ENCODE measurements at places on chromosomes 5 and 9.

DNA sequence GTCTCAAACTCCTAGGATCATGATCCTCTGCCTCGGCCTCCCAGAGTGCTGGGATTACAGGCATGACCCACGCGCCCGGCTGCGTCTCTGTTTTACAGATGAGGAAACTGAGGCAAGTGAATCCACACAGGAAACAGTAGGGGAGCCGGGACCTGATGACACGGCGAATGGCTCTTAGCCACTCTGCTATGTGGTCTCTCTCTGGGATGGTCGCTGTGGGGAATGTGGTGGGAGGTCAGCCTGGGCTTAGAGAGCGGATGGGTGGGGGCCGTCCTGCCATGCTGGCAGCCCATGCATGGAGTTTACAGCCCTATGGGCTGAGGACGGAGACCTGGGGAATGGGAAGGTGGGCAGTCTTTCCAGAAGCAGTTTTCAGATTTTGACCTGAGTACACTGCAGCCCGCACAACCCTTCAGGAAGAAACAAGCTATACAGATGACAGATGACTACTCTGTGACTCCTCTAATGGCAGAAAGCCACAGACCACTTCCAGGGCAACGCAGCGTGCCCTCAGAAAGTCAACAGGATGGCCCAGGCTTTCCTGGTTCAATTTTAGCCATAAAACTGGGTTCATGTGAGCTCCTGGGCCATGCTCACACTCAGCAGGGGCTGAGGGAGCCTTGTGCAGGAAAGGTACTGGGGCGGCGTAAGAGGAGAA is 136.1 kb upstream of the RAPGEF1 start:
- H3K36me3 ChIP-seq = no peaks in the 10 kb centered on the region
- H3K4me3 ChIP-seq = no peak overlapping the region
- no peaks in the 10 kb centered on the region for H3K27me3 ChIP-seq
- DNase-seq = peak; percentile 34
- no peaks in the 10 kb centered on the region for H3K4me1 ChIP-seq
- H3K27ac ChIP-seq = no peak overlapping the region

GRCh38 chr5:151699071-151699901 is 12.6 kb upstream of the SPARC start:
- H3K4me3 ChIP-seq = no peak overlapping the region
- H3K27ac ChIP-seq = peak overlapping the region; percentile 82
- peaks cover 5% of the 10 kb centered on the region for H3K4me1 ChIP-seq
- no peaks in the 10 kb centered on the region for H3K36me3 ChIP-seq
- no peak for DNase-seq

- no peaks in the 10 kb centered on the region for H3K27me3 ChIP-seq
- no peaks in the 10 kb centered on the region for H3K36me3 ChIP-seq
- peaks cover 8% of the 10 kb centered on the region for H3K4me1 ChIP-seq
- H3K27ac ChIP-seq = no peak overlapping the region
- H3K4me3 ChIP-seq = no peak overlapping the region
- DNase-seq = no peak
These were observed 225.7 kb upstream of the DMRT1 start for GRCh38 chr9:615756-616155.

GRCh38 chr5:94285984-94286383 is 332.4 kb downstream of the KIAA0825 start:
- no peak overlapping the region for H3K4me3 ChIP-seq
- H3K27ac ChIP-seq = no peak overlapping the region
- no peaks in the 10 kb centered on the region for H3K36me3 ChIP-seq

DNA sequence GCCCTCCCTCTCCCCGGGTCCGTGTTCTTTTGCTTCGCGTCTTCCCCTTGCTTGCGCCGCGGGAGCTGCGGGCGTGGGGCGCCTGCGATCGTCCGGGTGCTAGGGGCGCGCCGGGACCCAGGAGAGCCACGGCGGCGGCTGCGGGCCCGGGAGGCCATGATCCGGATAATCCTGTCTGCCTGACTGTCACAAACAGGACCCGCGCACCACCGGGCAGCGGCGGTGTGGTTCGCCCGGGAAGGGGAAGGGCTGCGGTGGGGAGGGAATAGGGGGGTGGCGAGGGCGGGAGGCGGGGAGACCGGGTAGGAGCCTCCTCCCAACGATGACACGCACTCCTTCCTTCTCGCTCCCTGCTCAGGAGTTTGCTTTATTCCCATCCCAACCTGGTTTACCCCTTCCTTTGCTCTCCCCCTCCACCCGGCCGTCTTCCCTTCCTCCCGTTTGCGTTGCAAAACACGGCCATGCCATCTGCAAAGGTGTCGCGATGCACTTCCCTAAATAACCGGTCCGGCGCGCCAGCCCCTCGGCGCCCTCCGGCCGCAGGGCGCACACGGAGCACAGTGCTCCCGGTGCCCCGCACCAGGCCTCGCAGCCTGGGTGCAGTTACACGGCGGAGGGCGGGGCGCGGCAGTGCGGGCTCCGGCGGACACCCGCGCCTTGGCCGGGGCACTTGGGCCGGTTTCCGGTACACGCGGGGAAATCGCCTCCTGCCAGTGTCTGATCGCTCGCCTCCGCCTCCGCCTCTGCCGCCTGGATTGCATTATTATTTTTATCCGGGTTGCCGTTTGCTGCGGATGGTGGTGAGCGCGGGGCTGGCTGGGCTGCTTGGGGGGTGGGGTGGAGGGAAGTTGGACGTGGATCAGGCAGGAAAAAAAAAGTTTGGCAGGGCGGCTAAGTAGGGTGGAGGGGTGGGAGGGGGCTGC is 1.5 kb downstream of the SMARCA2 start:
- H3K4me3 ChIP-seq = peak overlapping the region; percentile 78
- peaks cover 36% of the 10 kb centered on the region for H3K4me1 ChIP-seq
- no peaks in the 10 kb centered on the region for H3K36me3 ChIP-seq
- no peaks in the 10 kb centered on the region for H3K27me3 ChIP-seq

GRCh38 chr5:23482642-23483041 is 24.8 kb upstream of the PRDM9 start:
- H3K27me3 ChIP-seq = no peaks in the 10 kb centered on the region
- H3K4me3 ChIP-seq = no peak overlapping the region
- H3K36me3 ChIP-seq = no peaks in the 10 kb centered on the region
- H3K4me1 ChIP-seq = no peaks in the 10 kb centered on the region

- H3K4me1 ChIP-seq = no peaks in the 10 kb centered on the region
- H3K36me3 ChIP-seq = no peaks in the 10 kb centered on the region
- no peak overlapping the region for H3K4me3 ChIP-seq
- no peak for DNase-seq
These were observed 923.8 kb upstream of the CDH9 start for GRCh38 chr5:27962198-27962597.

GRCh38 chr5:96945144-96945897 is 9.4 kb downstream of the LNPEP start:
- H3K36me3 ChIP-seq = no peaks in the 10 kb centered on the region
- no peak overlapping the region for H3K27ac ChIP-seq
- no peak overlapping the region for H3K4me3 ChIP-seq

GRCh38 chr5:167472566-167473108 is 818.8 kb upstream of the WWC1 start:
- H3K27me3 ChIP-seq = no peaks in the 10 kb centered on the region
- no peaks in the 10 kb centered on the region for H3K36me3 ChIP-seq
- DNase-seq = no peak
- no peaks in the 10 kb centered on the region for H3K4me1 ChIP-seq

DNA sequence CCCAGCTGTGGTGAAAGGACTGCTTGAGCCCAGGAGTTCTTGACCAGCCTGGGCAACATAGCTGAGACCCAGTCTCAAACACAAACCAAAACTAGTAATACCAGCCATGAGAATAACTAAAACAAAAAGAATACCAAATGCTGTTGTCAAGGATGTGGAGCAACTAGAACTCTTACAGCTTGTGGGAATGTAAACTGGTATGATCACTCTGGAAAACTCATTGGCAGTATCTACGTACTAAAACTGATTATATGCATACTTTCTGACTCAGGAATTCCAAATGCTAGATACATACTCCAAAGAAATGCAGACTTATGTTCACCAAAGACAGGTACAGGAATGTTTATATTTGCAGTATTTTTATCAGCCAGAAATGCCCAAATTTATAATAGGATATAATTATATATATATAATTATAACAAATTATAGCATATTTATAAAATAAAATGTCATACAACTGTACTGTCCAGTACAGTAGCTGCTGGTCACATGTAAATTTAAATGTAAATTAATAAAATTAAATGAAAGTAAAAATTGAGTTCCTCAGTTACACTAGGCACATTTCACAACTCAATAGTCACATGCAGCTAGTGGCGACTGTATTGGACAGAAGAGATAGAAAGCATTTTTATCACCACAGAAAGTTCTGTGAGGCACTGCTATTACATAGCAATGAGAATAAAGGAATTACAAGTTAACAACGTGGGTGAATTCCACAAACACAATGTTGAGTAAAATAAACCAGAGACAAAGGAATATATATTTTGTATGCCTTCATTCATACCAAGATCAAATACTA is 118.5 kb downstream of the GNAQ start:
- peaks cover 22% of the 10 kb centered on the region for H3K4me1 ChIP-seq
- no peak for DNase-seq
- no peaks in the 10 kb centered on the region for H3K27me3 ChIP-seq
- H3K27ac ChIP-seq = no peak overlapping the region
- no peak overlapping the region for H3K4me3 ChIP-seq

DNA sequence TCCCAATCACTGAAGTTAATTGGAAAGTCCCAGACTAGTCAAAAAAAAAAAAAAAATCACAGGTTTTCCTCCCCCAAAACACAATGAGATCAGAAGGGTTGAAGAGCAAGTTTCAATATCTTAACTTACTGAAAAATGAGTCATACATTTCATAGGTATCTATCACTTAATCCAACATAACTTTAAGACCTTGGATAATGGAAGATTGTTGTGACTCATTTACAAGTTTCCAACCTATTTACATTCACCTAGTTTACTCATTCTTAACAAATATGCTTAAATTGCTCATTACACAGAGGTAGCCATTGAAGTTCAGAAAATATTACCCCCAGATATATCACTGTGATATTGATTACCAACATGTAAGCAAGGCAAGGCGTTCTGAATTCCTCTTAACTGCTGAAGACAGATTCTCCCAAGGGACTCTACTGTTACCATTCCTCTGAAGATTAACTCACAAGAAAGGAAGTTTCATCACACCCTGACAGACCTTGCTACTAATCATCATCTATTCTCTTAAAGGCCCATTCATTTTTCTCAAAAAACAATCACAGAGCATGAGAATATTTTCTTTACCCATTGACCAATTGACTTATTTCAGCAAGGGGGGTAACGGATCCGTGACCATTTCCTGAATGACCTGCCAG is 563.8 kb downstream of the TLE1 start:
- H3K4me1 ChIP-seq = no peaks in the 10 kb centered on the region
- DNase-seq = no peak
- no peaks in the 10 kb centered on the region for H3K27me3 ChIP-seq
- no peaks in the 10 kb centered on the region for H3K36me3 ChIP-seq
- no peak overlapping the region for H3K27ac ChIP-seq

DNA sequence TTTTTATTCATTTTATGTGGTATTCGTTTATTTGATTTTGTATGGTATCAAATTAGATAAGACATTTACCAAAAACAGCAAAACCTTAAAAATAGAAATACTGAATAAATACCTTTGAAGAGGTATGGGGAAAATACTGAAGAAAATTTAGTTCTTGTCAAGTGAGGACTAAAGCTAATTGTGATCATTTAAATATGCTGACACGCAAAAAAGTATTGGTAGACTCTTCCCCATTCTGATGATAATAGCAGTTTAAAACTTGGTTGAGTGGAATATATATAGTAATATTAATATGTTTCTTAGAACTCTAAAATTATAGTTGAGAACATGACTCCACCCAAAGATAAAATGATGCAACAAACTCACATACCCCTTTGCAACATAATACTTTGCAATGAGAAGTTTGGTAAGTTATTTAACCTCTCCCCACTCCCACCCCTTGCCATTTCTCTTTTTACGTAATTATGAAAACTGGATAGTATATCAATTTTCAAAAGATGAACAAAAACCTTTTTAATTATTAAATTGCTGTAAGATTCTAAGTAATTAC is 30.1 kb upstream of the SNX24 start:
- H3K4me3 ChIP-seq = no peak overlapping the region
- H3K4me1 ChIP-seq = no peaks in the 10 kb centered on the region
- DNase-seq = no peak
- no peaks in the 10 kb centered on the region for H3K27me3 ChIP-seq

DNA sequence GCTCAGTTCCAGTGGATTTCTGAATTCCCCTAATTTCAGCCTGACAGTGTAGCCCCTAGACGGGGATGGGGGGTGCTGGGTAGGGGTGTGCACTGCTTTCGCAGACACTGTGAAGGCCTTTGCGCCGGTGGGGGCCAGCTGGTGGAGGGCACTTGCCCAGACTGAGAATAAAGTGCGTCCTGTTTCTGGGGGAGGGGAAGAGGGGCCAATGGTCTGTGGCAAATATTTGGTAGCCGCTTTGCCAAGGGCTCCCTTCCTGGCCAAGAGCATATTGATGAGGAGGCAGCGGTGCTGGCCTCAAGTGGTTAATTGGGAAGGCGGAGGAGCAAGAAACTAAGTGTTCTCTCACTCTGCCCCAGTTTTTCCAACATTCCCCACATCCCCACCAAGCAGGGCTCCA is 1.4 kb downstream of the CXCL14 start:
- no peak overlapping the region for H3K27ac ChIP-seq
- peaks cover 56% of the 10 kb centered on the region for H3K27me3 ChIP-seq
- no peak overlapping the region for H3K4me3 ChIP-seq
- no peaks in the 10 kb centered on the region for H3K4me1 ChIP-seq
- no peak for DNase-seq

DNA sequence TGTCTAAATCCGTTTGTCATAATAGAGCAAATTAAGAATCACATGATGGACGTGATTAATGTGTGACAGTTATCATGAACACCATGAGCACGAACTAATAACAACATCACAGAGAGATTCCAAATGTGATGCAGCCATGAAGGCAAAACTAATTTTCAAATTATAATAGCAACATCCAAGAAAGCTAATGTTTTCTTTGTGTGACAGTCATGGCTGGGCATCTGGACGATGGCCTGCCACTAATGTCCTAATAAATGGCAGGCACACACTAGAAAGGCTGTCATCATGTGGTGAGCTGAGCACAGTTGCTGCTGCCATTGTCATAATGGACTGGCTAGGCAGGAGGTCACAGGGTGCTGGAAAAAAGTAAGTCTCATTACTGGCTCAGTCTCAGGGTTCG is 280.0 kb upstream of the EFNA5 start:
- no peak overlapping the region for H3K27ac ChIP-seq
- H3K27me3 ChIP-seq = no peaks in the 10 kb centered on the region
- no peaks in the 10 kb centered on the region for H3K36me3 ChIP-seq

DNA sequence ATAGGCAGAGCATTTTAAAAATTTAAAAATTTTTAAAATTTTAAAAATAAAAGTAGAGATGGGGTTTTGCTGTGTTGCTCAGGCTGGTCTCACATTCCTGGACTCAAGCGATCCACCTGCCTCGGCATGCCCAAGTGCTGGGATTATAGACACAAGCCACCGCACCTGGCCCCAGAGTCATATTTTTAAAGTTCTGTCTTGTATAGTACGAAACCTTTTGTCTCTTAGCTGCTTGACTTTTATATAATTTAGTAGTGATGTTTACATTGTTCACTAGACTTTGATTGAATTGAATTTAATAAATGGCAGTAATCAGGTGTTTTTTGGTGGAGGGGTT is 31.0 kb downstream of the LRRTM2 start:
- no peaks in the 10 kb centered on the region for H3K27me3 ChIP-seq
- no peak for DNase-seq
- no peaks in the 10 kb centered on the region for H3K36me3 ChIP-seq
- H3K27ac ChIP-seq = no peak overlapping the region
- H3K4me3 ChIP-seq = no peak overlapping the region

- no peak for DNase-seq
- no peak overlapping the region for H3K27ac ChIP-seq
- peaks cover 16% of the 10 kb centered on the region for H3K4me1 ChIP-seq
- H3K4me3 ChIP-seq = peak overlapping the region; percentile 9
These were observed 958 bp downstream of the CD180 start for GRCh38 chr5:67195406-67196275.
